Kidney (tissue), 22 donors: ENCODE measurements at places on chromosomes 5 and 9. TPM values are rescaled to one million over a fixed set of nuclear protein-coding genes. Genes with fewer than 3 reads are reported as not detected.

RAI14 gene
- 13.2 TPM for polyA plus RNA-seq

DNA sequence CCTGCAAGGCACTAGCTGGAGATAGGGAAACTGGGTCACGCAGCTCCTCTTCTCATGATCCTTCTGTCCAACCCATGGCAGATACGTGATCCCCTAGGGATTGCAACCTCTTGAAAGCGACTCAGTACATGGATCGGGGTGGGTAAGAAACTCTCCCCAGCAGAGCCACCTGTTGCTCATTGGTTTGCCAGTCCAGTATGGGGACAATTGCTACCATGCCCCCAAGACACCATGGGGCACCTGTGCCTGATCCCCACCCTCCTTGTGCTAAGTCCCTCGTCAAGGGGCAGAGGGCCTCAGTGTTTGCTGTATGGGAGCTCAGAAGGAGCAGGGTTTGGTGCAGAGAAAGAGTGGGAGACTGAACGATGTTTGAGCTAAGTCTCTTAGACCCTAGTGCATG, 500.9 kb downstream of the ENC1 start:
- DNase-seq: no peak

DNA sequence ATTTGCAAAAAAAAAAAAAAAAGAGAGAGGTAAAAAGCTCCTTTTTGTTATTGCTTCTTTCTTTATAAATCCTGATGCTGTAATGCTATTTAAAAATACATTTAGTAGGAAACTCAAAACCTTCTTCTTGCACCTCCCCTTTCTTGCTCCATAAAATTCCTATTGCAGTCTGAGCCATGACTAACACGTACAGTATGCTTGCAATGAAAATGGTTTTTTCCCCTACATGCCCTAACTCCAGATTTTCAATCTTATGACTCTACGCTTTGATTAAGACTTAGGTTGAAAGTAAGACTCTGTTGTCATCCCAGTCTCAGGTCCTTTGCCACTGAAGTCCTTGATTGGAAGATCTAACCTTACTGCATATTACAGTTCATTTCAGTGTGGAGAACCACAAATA, 23.9 kb downstream of the FGF10 start:
- no peak for DNase-seq

GRCh38 chr5:6396836-6397535, 18.6 kb upstream of the MED10 start:
- DNase-seq: no peak

DNA sequence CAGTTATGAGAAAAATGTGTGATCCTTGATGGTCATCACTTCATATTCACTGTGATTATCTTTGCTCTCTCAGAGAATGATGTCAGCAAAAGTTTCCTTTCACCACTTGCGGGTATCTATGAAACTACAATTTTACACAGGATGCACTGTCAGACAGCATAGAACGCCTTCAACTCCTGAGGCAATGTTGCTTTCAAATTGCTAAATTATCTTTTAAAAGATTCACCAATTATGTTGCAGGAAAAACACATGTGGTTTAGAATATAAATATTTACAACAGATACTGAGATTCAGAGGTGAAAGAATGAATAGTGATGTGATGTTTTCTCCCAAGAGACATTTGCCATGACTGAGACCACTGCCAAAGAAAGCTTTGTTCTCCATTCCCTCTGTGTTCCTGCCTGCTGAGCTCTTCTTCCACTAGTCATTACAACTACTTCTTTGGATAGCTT, 879.8 kb upstream of the DMAC1 start:
- no peak for DNase-seq

- peak; percentile 73 for DNase-seq
Observed at GRCh38 chr9:137280474-137281344, 3.2 kb downstream of the TOR4A start.

DNA sequence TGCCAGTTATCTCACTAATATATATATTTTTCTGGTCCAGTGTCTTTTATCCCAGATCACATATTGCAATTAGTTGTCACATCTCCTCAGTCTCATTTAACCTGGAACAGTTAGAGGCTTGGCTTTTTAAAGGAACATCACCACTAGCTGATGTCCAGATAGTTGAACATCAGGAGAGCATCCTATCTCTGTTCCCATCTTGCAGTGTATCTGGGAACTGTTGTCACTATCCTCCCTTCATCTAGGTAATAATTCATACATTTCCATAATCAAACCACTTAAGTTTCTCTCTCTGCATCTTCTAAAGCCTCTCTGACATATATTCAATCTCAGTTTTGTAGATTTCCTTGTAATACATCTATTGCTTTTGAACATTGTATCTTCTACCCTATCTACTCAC, 175.7 kb downstream of the ARHGAP26 start:
- DNase-seq: no peak

- no peak for DNase-seq
Observed at GRCh38 chr5:54159153-54159892, 151.1 kb downstream of the ARL15 start.

GRCh38 chr5:14545308-14545707, 36.3 kb upstream of the OTULINL start:
- no peak for DNase-seq

MED10 gene
- polyA plus RNA-seq: 25.9 TPM

TOR2A gene
- 14.5 TPM for polyA plus RNA-seq

- no peak for DNase-seq
Observed at GRCh38 chr9:1604942-1605560, 410.1 kb upstream of the SMARCA2 start.

HRCT1 gene
- polyA plus RNA-seq: 13.3 TPM

- DNase-seq: no peak
Observed at GRCh38 chr9:33153666-33154065, 13.5 kb downstream of the B4GALT1 start.

CARD6 gene
- polyA plus RNA-seq: 3.0 TPM

MYOT gene
- 2.3 TPM for polyA plus RNA-seq

DNA sequence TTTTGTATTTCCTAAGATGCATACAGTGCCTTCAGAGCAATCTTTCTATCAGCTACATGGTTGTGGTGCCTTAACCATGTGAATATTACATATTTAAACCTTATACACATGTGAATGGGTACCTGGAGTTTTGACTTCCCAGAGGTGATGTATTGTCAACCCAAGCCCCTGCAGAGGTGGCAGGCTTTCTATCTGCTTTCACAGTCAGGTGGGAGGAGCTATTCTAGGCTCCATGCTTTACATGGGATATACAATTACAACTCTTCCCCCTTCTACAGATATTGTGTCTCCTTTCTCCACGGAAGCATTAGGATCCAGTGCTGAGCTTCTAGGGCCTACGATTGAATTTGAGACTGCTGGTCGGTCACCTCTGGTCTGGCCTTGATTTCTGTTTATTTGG, 89.8 kb upstream of the TUT7 start:
- DNase-seq: no peak

GRCh38 chr5:75514323-75514722, 2.6 kb downstream of the POLK start:
- no peak for DNase-seq

PCDHGA10 gene
- polyA plus RNA-seq: 0.47 TPM

DNA sequence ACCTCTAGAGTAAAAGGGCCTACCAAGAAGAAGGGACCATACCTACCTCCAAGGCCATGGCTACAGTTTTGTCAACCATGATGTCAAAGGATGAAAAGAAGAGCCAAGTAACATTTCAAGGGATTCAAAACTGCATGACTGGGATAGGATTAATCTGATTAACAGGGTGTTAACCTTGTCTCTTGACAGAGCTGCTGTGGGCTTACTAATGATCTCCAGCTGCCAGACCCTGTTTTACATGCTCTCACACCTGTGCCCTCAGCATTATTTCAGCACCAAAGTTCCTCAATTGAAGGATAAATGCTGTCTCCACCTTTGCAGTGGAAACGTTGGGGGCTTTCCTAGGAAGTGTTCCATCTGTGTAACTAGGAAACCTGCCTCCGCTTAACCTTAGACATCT, 78.3 kb downstream of the DMAC1 start:
- no peak for DNase-seq

GPR150 gene
- 0.19 TPM for polyA plus RNA-seq

DNA sequence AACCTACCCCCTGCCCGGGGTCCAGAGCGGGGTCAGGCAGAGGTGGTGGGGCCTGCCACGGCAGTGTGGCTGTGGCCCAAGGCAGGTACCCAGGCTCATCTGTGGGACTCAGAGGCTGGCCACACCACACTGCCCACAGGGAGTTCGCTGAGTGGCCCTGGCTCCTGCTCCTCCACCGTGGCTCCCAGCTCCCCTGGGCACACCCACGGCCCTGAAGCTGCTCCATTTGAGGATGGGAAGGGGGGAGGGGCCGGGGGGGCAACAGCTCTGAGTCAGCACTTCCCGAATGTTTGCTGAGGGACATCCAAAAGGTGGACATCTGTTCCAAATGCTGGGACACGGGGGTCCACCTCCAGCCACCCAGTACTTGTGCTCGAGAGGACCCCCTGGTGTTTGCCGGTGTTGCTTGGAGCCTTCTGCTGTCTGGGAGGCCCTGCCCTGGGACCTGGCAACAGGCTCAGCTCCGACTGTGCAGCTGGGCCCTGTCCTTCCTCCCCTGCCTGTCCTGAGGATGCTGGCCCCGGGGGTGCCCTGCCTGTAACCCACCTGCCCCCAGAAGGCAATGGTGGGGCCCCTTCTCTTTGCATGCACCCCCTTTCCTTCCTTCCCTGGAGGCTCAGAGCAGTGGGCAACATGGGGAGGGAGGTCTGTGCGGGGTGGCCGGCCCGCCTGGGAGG, 2.5 kb upstream of the NRARP start:
- peak; percentile 58 for DNase-seq

GRCh38 chr5:23223846-23224245, 283.6 kb upstream of the PRDM9 start:
- DNase-seq: no peak

DNA sequence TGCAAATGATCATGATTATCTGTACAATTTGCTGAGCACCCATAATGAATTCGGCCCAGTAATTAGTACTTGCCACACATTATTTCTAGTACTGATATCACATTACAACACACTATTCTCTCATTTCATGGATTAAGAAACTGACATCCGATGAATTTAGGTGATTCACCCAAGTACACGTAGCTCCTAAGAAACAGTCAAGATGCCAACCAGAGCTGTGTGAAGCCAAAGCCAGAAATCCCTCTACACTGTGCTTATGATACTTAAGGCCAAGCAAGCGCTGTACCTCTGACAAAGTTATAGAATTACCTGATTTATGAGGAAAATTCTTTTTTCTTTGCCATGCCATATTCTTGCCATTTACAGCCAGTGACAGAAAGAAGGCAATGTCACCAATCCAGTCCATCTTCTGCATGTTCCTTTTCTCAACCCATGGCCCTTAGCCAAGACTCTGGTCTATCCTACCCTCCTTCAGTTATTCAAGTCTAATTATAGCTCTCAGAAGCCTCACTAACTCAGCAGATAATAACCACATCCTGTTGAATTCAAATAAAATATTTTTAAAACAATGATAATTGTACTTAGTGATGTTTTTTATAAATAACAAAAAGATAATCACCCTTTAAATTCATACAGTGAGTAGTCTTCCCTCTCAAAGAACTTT, 74.3 kb upstream of the PTGER4 start:
- no peak for DNase-seq

DNA sequence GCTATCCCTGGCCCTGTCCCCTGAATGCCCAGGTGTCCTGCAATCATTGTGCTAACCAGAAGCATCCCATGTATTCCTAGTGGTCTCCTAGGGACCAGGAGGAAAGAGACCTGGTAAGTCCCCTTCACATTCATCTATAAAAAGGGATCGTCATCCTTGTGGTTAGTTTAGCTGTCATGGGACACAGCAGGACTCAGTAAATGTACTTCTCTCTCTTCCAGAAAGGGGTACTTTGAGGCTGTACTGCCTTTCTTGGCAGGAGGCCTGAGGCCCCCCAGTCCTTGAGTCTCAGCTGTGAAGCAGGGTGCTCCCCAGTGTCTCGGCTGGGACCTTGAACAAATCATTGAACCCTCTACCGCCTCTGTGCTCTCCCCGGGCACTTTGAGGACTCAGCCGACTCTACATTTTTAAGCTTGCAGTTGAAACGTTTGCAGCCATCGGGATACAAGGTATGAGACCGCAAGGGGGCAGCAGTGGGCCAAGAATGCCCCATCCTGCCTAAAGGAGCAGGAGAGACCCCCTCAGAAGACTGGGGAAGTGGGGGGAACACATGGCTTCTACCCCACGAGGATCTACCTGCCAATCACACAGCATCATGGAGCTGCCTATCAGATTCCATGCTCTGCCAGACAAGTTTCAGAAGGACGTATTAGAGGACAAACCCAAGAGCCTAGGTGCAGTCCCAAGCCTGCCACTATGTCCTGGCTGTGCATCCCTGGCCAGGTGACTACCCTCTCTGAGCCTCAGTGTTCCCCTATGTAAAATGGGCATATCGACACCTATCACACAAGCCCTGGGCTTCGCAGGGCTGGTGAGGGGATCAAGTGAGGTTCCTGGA, 2.4 kb upstream of the PHYKPL start:
- peak; percentile 82 for DNase-seq

- DNase-seq: no peak
Observed at GRCh38 chr5:39951070-39951469, 526.3 kb upstream of the DAB2 start.

DNA sequence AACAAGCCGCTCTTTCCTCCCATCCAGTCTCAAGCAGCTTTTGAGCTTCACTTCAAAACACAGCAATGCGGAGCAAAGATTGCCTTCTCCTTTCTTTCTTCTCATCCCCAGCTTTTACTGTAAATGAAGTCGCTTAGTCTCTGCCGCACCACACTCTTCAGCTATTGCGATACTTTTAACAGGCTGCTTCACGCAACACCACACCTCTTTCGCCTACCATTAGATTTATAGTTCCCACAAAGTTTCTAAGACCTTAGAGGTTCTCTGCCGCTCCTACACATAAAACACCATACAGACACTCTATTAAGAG, 711 bp downstream of the PGGT1B start:
- DNase-seq: peak; percentile 24

DNA sequence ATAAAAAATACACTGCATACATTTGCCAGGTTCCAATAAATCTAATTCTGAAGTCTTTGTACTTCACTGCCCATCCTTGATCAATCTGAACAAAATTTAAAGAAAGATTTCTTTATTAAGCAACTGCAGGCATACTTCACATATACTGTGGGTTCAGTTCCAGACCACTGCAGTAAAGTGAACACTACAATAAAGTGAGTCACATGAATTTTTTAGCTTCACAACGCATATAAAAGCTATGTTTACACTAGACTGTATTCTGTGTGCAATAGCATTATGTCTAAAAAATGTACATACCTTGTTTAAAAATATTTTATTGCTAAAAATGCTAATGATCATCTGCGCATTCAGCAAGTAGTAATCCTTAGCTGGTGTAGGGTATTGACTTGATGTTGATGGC, 52.1 kb downstream of the SSBP2 start:
- DNase-seq: no peak

- no peak for DNase-seq
Observed at GRCh38 chr9:108474356-108474755, 381.4 kb downstream of the ACTL7B start.

CARD9 gene
- polyA plus RNA-seq: 1.5 TPM

NIPAL4 gene
- not detected for polyA plus RNA-seq

GRCh38 chr5:38672059-38672788, 115.8 kb upstream of the LIFR start:
- no peak for DNase-seq

ITK gene
- 0.11 TPM for polyA plus RNA-seq

GRCh38 chr5:75886706-75887105, 169.5 kb upstream of the POC5 start:
- no peak for DNase-seq

GRCh38 chr9:7963026-7963425, 163.4 kb upstream of the DMAC1 start:
- DNase-seq: no peak
